Progenitor cell of endocrine pancreas (in vitro differentiated cells): ENCODE measurements at places on chromosomes 4 and X.

- H3K27ac ChIP-seq = no peak overlapping the region
- peaks cover 2% of the 10 kb centered on the region for H3K4me1 ChIP-seq
- H3K27me3 ChIP-seq = no peaks in the 10 kb centered on the region
- no peak for DNase-seq
These were observed 2.5 kb upstream of the BRWD3 start for GRCh38 chrX:80812176-80812575.

- H3K27me3 ChIP-seq = no peaks in the 10 kb centered on the region
- no peak for DNase-seq
- no peaks in the 10 kb centered on the region for H3K36me3 ChIP-seq
- no peak overlapping the region for H3K27ac ChIP-seq
- no peak overlapping the region for H3K4me3 ChIP-seq
- no peaks in the 10 kb centered on the region for H3K4me1 ChIP-seq
These were observed 10.6 kb upstream of the PYURF start for GRCh38 chr4:88533937-88534750.

DNA sequence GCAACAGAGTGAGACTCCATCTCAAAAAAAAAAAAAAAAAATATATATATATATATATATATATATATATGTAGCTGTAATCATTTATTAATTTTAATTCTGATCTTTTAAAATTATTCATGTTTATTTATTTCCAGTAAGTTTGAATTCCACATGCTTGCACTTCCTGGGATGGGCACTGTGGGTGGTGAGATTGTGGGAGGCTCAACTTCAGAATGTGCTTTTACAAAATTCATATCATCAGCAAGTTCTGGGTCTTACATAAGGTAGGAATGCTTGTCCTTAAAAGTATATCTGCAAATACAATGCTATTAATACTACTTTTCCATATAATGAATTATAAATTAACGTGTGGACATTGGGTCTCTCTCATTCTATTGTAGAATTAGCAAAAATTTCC, 156.5 kb downstream of the EMCN start:
- H3K4me1 ChIP-seq = no peaks in the 10 kb centered on the region
- no peaks in the 10 kb centered on the region for H3K36me3 ChIP-seq

DNA sequence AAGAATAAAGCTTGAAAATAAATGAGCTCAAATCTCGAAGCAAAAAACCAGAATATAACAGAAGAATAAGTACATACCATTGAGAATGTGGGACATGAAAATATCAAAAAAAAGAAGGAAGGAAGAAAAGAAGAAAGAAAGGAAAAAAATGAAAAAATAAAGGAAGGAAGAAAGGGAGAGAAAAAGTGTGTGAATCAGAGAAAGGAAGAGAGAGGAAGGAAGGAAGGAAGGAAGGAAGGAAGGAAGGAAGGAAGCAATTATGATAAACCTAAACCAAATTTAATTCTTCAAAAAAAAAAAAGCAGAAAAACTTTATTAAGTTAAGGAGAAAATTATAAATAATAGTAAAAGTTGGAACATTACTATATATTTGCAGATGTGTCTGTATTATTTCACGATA, 949.8 kb downstream of the NLGN4X start:
- H3K4me1 ChIP-seq = no peaks in the 10 kb centered on the region
- no peaks in the 10 kb centered on the region for H3K36me3 ChIP-seq
- H3K27ac ChIP-seq = no peak overlapping the region
- no peaks in the 10 kb centered on the region for H3K27me3 ChIP-seq
- DNase-seq = no peak

- H3K4me1 ChIP-seq = no peaks in the 10 kb centered on the region
- no peak for DNase-seq
- no peak overlapping the region for H3K4me3 ChIP-seq
- H3K27me3 ChIP-seq = peaks cover 12% of the 10 kb centered on the region
- no peaks in the 10 kb centered on the region for H3K36me3 ChIP-seq
- no peak overlapping the region for H3K27ac ChIP-seq
These were observed 261.1 kb upstream of the GATB start for GRCh38 chr4:152021788-152022438.

GRCh38 chr4:61590881-61591280, 390.8 kb downstream of the ADGRL3 start:
- H3K4me1 ChIP-seq = no peaks in the 10 kb centered on the region
- H3K4me3 ChIP-seq = no peak overlapping the region
- H3K27ac ChIP-seq = no peak overlapping the region
- H3K27me3 ChIP-seq = no peaks in the 10 kb centered on the region
- no peaks in the 10 kb centered on the region for H3K36me3 ChIP-seq
- no peak for DNase-seq
